ENCODE measurements at places on chromosomes 7 and 10.

GRCh38 chr7:5218564-5219360 is 28.7 kb downstream of the WIPI2 start:
- DNase-seq: no peak

DNA sequence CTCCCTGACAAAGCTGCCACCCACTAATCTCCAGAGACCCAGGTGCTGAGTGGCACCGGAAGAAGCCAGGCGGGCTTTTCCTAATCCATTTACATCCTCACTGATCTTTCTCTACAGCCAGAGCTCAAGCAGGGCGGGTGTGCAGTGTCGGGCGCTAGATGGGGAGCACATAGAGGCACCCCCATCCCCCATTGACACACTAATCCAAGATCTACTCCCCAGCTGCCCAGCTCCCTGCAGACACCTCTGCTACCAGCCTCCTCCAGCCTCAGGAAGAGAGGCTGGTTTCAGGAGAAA is 22.2 kb downstream of the FRMPD2 start:
- no peak for DNase-seq

GRCh38 chr7:142412551-142413193 is 154.8 kb upstream of the PRSS58 start:
- DNase-seq: peak; percentile 48

DNA sequence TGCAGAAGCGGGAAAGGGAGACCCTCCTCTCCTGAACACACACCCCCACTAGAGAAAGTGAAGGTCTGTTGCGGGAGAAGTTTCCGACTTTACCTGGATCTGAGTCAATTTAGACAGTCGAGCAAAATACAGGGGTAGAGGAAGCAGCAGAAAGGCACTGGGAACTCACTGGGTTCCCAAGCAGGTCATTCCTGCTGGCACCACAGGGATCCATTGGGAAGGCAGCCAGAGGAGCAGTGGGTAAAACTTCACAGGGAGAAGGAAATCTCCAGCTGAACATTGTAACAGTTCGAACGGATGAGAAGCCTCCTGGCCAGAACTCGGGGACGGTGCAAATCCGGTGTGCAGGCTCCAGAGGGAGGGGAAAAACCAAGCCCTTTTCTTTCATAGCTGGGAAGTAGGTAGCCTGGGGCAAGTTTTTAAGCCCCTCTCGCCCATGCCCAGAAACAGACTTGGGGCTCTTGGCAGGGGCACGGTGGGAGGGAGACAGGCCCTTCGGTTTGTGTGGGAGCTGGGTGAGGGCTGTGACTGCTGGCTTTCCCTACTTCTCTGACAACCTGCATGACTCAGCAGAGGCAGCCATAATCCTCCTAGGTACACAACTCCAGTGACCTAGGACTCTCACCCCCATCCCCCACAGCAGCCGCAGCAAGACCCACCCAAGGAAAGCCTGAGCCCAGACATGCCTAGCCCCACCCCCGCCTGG is 51.9 kb downstream of the DDC start:
- no peak for DNase-seq

GRCh38 chr10:17685233-17685840 is 41.4 kb downstream of the STAM start:
- no peak for DNase-seq

- no peak for DNase-seq
Measured at GRCh38 chr10:19929506-19930140, 113.4 kb downstream of the PLXDC2 start.

- no peak for DNase-seq
Measured at GRCh38 chr7:101576998-101577397, 52.1 kb downstream of the MYL10 start.

- DNase-seq: no peak
Measured at GRCh38 chr7:100266576-100267354, 40.7 kb upstream of the SPDYE3 start.

DNA sequence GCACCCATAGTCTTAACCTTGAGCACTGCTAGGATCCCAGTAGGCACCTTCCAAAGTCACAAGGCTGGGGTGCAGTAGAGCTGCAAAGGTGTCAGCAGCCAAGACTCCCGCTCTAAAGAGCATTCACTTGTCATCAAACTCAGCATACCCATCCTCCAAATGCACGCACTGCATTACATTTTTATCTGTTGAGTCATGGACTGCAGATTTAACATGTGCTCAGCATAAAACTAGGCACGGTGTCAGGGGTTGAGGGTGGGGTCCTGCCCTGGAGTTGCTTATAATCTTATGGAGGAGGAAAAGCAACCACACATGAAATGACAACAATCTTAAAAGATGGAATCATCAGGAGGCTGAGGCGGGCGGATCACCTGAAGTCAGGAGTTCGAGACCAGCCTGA is 102.6 kb downstream of the PARP12 start:
- no peak for DNase-seq

DNA sequence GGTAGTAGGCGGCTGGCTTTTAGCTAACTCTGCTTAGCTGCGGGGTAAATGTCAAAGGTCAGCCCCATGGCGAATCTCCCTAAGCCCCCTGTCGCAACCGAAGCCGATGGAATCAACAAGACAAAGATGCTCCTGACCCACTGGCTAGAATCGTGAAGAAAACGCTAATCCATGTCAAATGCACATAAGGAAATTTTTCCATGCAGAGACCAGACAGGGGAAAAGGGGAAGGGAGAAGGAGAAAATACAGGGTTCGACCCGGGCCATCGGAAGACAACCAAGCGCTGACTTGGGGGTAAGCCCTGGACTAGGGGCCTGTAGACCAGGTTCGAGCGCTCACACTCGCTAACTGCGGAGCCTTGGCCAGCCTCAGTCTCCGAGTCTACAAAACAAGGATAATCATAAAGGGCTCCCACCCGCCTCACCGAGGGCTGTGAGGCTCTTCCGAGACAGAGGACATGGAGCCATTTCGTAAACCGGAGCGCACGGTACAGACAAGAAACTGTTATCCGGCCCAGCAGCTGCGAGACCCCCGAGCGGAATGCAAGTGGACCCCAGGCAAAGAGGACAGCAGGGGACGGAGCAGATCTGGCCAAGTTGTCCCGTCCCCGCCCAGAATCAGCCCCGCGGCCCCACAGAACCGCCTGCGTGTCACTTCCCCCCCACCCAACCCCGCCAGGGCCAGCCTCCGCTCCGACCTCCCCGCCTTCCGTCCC is 507 bp downstream of the SAR1A start:
- DNase-seq: no peak

GRCh38 chr7:10973942-10974911 is 555 bp downstream of the PHF14 start:
- no peak for DNase-seq

DNA sequence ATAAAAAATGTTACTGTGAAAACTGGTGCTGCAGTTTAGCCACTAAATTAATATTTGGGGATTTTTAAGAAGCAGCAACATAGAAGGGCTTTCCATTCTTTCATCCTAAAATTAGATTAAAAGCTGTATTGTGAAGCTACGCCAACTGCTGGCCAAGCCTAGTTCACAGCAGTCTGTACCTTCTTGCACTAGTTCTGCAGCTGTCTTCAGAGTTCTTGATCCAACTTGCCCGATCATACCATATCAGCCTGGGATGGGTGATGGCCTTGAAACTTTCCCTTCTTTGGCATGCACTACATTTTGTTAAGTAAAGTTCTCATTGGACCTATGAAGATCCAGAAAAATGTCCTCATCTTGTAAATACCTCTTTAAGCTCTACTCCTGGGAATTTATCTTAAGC is 20.3 kb upstream of the PANK1 start:
- no peak for DNase-seq

DNA sequence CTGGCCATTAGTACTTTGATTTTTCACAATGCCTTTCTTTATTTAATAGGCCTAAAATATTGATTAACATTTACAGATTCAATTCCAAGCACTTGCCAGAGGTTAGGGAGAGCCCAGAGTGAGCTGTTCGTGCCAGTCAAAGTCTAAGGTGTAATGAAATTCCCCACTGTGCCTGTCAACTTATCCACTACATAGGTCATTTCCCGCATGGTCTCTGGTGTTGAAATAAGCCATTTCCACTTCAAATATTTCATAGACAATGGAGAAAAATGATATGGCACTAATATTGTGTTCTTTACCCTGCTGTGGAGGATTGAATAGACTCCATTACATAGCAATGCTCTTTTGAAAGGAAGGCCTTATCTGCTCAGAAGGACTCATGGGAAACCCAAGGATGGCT is 978.1 kb upstream of the CELF2 start:
- no peak for DNase-seq

GRCh38 chr10:55358539-55358938 is 557.5 kb upstream of the PCDH15 start:
- DNase-seq: no peak

DNA sequence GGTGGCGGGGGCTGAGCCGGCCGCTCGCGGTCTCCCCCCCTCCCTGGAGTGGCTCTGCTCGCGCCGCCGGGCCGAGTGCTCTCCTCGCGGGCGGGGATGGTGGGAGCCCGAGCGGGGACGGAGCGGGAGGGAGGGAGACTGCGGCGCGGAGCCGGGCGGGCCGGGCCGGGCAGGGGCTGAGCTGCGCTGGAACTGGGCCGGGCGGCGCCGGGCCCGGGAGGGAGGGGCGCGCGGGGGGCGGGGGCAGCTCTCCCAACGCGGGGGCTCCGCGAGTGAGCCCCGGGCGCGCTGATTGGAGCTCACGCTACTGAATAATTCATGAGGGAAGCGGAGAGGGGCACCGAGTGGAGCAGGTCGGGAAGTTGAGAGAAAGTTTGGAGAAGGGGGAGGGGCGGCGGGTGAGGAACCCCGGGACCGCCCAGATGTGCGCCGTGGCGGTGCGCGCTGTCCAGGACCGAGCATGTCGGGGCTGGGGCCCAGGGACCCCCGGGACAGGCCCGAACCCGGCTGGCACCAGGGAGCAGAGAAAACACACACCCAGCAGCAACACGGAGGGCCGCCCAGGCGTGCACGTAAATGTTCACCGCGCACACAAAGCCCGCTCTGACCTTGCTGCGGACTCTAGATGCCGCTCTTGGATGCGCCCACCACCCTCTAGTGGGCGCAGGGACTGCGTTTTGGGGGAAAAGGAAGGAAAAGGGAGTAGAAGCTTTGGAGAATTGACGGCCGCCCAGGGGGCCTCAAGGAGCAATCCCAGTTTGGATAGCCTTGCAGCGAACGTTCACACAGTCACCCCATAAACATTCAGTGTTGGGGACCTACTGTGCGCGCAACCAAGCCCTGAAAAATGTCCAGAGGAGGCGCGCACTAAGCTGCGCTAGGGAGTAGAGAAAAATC is at the start of gene EPHB4:
Gene EPHB4, minus strand, starts transcription at position 194 of the 897 bp plus-strand sequence. CDS start 493 bp downstream, outside the sequence.
- no peak for DNase-seq

GRCh38 chr10:132752378-132752777 is 33.6 kb downstream of the NKX6-2 start:
- no peak for DNase-seq

Measured in CD4-positive, alpha-beta T cell treated with Interleukin-6 at 100 ng/mL for 8 hours (primary cell).